ENCODE measurements at places on chromosomes 12 and 14. TPM values are rescaled to one million over a fixed set of nuclear protein-coding genes. Genes with fewer than 3 reads are reported as not detected.

DNA sequence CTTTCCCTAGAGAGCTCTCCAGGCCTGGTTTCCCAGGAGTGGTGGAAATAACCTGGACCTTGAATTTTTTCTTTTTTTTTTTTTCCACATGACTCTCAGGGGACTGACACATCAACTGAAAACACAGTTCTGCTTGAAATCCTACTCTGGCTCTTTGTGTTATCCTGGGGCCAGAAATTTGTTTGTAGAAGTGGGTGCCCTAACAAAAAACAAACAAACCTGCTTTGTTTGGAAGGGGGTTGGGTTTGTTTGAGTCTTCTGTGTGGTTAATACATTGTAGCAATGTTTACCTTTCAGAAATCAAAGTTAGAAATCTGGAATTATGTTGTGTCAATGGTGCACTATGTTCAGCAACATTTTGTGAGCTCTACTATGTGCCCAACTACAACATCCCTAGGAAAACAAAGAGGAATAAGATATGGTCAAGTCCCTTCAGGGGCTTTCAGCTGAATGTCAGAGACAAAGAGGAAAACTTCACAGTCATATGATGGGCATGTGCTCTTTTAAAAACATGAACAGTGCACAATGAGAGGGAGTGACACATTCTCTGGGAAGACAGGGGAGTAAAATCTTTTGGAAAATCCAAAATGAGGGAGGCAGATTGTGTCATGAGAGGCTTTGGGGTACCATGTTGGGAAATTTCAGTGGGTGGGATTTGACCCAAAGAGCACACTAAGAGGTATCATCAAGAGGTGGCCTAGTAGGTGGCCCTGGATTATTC is 1.5 kb upstream of the IGF1 start:
- DNase-seq, result no peak

GRCh38 chr12:14952299-14952921 is 9.0 kb downstream of the ARHGDIB start:
- no peak for DNase-seq

GRCh38 chr12:124848621-124849380 is 14.9 kb downstream of the SCARB1 start:
- DNase-seq, result no peak

GRCh38 chr12:13780453-13780852 is 200.9 kb downstream of the GRIN2B start:
- no peak for DNase-seq

The PTMS gene
- total RNA-seq, result 161 TPM

DNA sequence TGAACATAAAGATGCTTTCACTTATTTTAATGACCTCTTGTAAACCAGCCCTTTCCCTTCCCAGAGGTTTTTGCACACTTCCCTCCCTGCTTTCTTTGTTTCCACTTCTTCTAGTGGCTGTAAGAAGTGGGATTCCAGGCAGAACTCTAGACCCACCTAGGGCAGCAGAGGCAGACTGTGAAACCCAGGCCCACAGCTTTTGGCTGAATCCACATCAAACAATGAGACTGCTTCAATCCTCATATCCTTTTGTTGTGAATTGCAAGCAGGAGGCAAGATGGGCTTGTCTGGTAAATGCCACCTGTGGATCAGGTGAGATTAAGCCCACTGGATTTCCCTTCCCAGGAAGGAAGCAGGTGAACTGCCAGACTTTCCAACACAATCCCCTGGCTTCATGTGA is 12.8 kb downstream of the CCDC177 start:
- no peak for DNase-seq

The NTS gene
- total RNA-seq, result not detected

- no peak for DNase-seq
Observed at GRCh38 chr12:78566456-78566855, 298.1 kb upstream of the SYT1 start.

- no peak for DNase-seq
Observed at GRCh38 chr14:20620798-20621478, 20.6 kb downstream of the OR6S1 start.

DNA sequence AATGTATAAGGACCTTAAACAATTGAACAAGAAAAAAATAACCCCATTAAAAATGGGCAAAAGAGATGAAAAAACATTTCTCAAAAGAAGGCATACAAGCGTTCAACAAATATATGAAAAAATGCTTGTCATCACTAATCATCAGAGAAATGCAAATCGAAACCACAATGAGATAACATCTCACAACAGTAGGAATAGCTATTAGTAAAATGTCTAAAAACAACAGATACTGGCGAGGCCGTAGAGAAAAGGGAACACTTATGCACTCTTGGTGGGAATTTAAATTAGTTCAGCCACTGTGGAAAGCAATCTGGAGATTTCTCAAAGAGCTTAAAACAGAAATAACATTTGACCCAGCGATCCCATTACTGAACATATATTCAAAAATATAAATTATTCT is 769.8 kb upstream of the MGAT4C start:
- no peak for DNase-seq

The PLXNC1 gene
- total RNA-seq, result 8.9 TPM

The FAIM2 gene
- total RNA-seq, result 0.35 TPM

The NEK9 gene
- total RNA-seq, result 105 TPM

The SRGAP1 gene
- total RNA-seq, result 20.5 TPM

DNA sequence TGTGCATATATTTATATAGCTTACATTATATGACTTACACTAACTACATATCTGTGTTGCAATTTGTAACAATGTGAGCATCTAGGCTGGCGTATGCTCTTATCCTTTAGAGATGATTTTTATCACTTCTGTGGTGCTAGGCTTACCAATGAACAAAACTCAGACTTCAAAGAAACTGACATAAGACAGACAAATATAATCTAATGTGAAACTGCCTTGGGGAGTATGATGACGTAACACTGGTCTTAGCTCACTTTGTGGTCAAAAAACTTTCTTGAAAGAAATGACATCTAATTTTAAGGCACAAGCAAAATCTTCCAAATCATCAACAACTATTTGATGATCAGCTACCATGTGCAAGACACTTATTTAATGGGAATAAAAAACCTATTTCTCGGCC is 50.0 kb downstream of the SOX5 start:
- no peak for DNase-seq

The GPRC5D gene
- not detected for total RNA-seq

GRCh38 chr12:28994179-28994715 is 154.8 kb upstream of the FAR2 start:
- no peak for DNase-seq

- DNase-seq, result no peak
Observed at GRCh38 chr12:47707905-47708543, 2.2 kb upstream of the RPAP3 start.

DNA sequence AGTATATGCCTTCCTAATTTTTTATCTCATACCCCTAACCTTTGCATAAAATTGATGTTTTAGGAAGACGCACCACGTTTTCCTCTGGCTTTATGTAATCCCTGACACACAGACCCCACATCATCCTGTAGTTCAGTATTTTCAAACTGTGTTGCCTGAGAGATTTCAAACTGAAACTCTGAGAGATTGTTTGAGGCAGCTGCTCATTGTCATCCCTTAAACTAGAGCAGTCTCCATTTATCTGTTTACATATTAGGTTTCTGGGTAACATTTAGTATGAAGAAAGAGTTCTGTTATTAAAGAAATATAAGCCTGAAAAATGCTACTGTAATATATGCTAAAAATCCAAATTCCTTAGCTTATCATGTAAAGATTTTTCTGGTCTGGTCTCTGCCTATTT is 24.3 kb downstream of the MNAT1 start:
- DNase-seq, result no peak

GRCh38 chr12:95836185-95836609 is 22.6 kb upstream of the SNRPF start:
- no peak for DNase-seq

GRCh38 chr12:116887244-116887643 is 6.0 kb upstream of the HRK start:
- no peak for DNase-seq

The DIO3 gene
- 6.4 TPM for total RNA-seq

The KANSL2 gene
- 19.0 TPM for total RNA-seq

GRCh38 chr14:35159742-35160409 is 37.5 kb downstream of the PRORP start:
- DNase-seq, result no peak

The FLRT2 gene
- 20.0 TPM for total RNA-seq

GRCh38 chr12:91778938-91779400 is 366.7 kb downstream of the BTG1 start:
- no peak for DNase-seq

The MEG3 gene
- total RNA-seq, result 82.2 TPM

GRCh38 chr14:30210630-30211029 is 283.0 kb upstream of the PRKD1 start:
- DNase-seq, result no peak

DNA sequence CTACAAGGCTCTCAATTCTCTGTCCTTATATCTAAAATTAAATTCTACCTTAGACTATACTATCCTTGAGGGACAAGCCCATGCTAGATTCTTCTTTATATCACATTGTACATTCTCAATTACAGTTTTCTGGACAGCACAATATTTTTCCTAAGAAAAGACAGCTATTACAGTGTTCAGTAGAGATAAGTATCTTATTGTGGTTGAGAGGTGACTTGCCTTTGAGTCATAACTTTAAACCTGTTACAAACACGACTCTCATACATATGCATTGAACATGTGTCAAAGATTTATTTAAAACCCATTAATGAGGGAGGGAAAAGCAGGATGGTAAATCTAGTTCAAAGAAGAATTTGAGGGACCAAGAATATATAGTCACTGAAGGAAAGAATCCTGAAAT is 61.1 kb downstream of the TPH2 start:
- no peak for DNase-seq

Measured in mesenteric fat pad (tissue), 1 donor.